T-cell (primary cell): ENCODE measurements at places on chromosomes 4 and X. TPM values are rescaled to one million over a fixed set of nuclear protein-coding genes. Genes with fewer than 3 reads are reported as not detected.

CT83 gene
- total RNA-seq, result not detected

EGF gene
- not detected for total RNA-seq

CFI gene
- not detected for total RNA-seq

FAM47E gene
- total RNA-seq, result not detected

GAB3 gene
- 26.2 TPM for total RNA-seq

ATP6AP2 gene
- 69.3 TPM for total RNA-seq

TEC gene
- total RNA-seq, result 2.5 TPM

TMSB15C gene
- total RNA-seq, result 2.1 TPM

CCDC110 gene
- 0.35 TPM for total RNA-seq

HDX gene
- total RNA-seq, result 1.2 TPM

REPS2 gene
- total RNA-seq, result 0.43 TPM

GRK4 gene
- 2.5 TPM for total RNA-seq

TIGD4 gene
- 0.28 TPM for total RNA-seq

BTC gene
- not detected for total RNA-seq

ARMCX1 gene
- total RNA-seq, result 0.86 TPM

ESX1 gene
- total RNA-seq, result not detected

ERVMER34-1 gene
- total RNA-seq, result not detected

ARHGEF6 gene
- total RNA-seq, result 79.9 TPM

CORIN gene
- total RNA-seq, result 0.46 TPM

PAQR3 gene
- 26.6 TPM for total RNA-seq

DCAF8L2 gene
- total RNA-seq, result not detected

MSX1 gene
- not detected for total RNA-seq

UGT2B7 gene
- total RNA-seq, result 0.23 TPM

NLGN3 gene
- 2.9 TPM for total RNA-seq

PABPC5 gene
- not detected for total RNA-seq

ZNF732 gene
- total RNA-seq, result not detected

FSTL5 gene
- total RNA-seq, result not detected

BRCC3 gene
- total RNA-seq, result 17.4 TPM

TXK gene
- total RNA-seq, result 55.3 TPM

SMIM10 gene
- not detected for total RNA-seq
